ENCODE measurements at places on chromosomes 16 and 17.

- no peak for DNase-seq
Observed at GRCh38 chr16:48580925-48581500, 29.0 kb downstream of the N4BP1 start.

GRCh38 chr16:66103211-66103610 is 263.3 kb upstream of the CDH5 start:
- no peak for DNase-seq

DNA sequence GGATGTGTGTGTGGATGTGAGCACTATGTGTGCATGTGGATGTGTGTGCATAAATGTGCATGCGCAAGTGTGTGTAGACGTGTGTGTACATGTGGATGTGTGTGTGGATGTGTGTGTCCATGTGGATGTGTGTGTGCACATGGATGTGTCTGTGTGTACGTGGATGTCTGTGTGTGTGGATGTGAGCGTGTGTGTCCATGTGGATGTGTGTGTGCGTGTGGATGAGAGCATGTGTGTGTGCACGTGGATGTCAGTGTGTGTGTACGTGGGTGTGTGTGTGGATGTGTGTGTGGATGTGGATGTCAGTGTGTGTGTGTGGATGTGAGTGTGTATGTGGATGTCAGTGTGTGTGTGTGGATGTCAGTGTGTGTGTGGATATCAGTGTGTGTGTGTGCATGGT is 63.6 kb upstream of the DOC2B start:
- DNase-seq: no peak

DNA sequence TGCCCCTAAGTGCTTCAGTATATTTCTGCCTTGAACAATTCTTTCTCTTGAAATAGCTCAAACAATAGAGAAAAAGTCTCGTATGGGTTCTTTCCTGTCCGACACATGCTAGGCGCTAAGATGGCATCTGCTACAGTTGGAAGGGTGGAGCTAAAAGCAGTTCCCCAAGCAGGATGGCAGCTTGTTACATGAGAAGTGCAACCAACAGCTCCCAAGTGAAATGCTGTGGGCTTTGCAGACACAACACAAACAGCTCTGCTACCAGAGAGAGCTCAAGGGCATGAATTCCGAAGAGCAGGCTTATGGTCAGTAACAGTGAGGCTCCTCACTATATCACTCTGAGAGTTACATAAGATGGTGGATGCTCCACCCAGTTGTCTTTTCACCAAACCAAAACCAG is 83.8 kb downstream of the VPS53 start:
- no peak for DNase-seq

DNA sequence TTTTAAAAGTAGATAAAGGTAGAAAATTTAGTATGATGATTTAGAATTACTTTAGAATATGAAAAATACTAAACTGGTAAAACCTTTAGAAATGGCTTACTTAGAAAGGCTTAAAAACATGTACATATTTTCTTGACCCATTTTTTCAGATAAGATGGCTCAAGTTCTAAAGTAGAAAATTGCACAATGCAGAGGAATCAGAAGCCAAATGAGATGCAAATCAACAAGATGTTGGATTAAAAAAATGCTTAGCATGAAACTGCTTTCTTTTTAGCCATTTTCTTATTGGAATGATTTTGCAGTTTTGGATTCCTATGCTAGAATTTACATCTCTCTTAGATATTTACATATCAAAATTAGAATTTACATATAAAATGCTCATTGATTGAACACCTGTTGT is 1.5 kb upstream of the KRTAP3-1 start:
- DNase-seq: peak; percentile 38

DNA sequence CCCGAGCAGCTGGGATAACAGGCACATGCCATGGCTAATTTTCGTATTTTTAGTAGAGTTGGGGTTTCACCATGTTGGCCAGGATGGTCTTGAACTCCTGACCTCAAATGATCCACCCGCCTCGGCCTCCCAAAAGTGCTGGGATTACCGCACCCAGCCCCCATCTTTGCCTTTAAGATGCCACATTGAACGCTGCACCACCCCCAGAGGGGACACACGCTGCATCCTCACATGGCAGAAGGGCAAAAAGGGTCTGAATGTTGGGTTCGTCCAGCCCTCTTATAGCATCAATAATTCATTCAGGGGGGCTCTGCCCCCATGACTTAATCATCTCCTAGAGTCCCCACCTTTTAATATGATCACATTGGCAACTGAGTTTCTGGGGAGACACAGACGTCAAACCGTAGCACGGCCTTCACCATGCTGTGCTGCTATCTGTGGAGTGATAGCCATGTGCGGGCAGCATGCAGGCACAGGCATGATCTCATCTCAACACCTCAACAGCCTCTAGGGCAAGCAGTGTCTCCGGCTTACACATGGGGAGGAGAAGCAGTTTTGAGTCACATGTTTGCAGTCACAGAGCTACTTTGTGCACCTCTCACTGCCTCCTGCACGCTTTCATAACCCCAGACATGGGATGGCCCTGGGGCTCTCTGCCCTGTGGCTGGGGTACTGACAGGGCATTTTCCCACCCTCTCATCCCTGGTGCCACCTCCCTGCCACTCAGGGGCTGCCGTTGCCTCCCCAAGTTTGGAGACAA is 30.0 kb downstream of the IL21R start:
- no peak for DNase-seq

DNA sequence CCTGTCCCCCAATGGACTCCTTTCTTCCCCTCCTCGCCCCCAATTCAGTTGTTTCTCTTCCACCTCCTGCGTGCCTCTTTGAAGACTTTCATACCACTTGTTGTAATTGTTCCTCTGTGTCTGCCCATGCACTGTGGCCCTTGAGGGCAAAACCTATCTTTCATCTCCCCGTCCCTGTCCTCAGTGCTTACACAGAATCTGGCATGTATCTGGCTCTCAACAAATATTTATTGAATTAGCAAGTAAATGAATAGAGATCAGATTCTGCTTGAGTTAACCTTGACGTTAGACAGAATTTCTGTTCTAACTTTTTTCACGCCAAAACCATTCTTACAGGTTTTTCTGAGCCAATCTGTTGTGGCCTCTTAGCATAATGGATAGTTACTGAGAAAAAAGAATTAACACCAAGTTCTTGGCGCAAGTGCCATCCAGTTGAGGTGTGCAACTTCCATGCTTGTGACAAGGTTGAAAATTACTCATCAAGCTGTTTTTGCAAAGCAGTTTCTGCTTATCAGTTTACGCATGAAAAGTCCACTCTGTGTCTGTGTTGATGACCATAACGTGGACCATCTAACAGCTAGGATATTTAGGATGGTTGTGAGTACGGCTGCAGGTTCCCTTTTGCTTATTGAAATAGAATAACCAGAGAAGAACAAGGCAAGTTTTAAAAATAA is 215.1 kb downstream of the PRKCA start:
- DNase-seq: no peak

GRCh38 chr16:66471716-66472393 is 44.8 kb downstream of the BEAN1 start:
- DNase-seq: no peak

- DNase-seq: no peak
Observed at GRCh38 chr17:70796757-70797156, 627.4 kb downstream of the KCNJ2 start.

DNA sequence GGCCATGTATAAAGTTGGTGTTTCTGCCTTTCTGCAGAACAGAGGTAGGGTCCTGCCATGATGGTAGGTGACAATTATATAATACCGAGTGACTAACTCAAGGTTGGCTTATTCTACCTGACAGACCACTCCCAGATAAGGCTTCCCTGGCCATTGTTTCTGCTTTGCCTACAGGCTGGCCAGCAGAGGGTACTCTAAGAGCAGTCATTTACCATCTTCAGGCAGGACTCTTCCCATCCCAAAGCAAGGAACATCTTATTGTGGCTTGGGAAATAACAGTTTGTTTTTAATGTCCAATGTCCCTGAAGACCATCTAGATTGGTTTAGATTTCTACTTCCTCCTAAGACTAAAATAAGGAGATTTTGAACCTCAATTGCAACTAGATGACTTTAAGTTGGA is 74.1 kb downstream of the SNX11 start:
- DNase-seq: no peak

- DNase-seq: no peak
Observed at GRCh38 chr17:74646231-74646630, 22.7 kb upstream of the CD300E start.

DNA sequence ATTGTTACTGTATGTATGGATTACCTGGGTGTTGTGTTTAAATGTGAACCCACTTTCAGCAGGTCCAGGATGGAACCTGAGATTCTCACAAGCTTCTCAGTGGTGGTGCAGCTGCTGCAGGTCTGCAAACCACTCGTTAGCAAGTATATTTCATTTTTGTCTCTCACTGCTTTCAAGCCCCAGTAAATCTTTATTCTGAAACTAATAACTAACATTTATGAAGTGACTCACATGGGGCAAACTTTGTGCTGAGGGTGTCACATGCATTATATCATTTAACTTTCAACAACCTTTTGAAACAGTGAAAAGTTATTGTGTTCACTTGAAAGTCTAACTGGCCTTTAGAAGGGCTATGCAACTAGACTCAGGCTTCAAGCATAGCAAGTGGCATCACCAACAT is 98.9 kb upstream of the DYNLRB2 start:
- DNase-seq: no peak

DNA sequence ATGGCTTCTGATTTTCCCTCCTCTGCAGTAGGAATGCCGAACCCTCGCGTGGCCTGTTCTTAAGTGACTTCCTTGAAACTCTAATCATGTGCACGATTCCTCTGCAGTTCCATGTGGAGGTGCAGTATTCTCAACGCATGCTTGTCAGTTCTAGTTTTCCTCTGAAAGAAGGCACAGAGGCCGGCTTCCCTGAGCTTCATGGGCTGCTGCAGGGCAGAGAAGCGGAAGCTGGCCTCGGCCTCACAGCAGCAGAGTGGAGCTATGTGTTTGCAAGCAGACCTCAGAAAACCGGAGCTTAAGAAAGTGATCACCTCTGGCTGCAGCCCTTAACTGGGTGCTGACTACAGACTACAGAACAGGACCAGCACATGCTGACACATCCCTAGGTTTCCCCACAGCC is 500.7 kb downstream of the GRIN2A start:
- no peak for DNase-seq

DNA sequence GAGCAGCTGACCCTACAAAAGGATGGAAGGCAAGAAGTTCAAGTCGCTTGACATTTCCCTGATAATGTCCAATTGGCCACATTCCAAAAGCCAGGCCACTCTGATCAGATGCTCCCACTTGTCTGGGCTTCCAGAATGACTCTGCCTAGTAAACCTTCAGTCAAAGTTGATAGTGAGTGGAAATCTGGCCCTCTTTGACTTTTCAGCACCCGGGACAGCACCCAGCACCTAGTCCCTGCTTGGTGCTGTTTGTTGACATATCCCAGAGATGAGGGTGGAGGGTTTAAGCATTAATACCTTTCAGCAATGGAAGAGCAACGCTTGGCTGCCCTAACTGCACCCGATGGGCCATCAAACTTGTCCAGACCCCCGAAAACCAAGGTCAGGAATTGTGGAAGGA is 131.3 kb downstream of the AIPL1 start:
- DNase-seq: no peak

DNA sequence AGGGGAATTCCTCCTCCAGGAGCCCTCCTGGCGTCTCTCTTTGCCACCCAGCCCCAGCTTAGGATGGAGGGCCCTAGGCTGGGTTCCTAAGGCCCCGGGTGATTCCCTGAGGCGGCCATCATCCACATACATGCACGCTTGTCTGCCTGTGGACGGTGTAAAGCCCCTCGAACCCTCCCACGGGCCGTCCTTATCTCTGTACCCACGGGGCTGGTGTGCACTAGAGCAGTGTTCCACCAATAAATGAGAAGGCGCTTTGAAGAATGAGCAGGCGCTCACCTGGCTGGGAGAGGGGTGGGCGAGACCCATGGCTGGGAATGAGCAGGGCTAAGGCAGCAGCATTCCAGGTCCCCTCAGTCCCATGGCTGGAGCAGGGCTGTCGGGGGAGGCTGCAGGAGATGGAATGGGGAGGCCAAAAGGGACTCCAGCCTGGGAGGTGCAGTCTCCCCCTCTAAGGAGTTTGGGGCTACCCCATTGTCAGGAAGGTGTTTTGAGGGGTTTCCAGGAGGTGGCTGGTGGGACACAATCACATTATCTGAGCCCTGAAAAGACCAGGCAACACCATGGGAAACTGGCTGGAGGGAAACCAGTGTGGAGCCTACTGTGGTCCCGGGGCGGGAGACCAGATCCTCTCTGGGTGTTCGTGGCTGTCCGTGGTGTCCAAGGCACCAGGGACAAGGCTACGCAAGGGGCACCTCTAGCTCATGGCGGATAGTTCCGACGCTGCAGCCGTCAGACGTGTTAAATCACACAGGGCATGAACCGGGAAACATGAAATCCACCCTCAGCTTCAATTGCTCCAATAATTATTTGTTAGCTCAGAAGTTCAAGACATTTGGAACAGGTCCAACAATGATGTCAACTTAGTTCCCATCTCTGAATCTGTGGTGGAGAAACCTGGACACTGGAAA is 87.5 kb upstream of the DNAH17 start:
- no peak for DNase-seq

- DNase-seq: no peak
Observed at GRCh38 chr17:49501496-49501895, 6.4 kb downstream of the NGFR start.

- DNase-seq: no peak
Observed at GRCh38 chr17:57895382-57896060, 45.7 kb upstream of the MRPS23 start.

DNA sequence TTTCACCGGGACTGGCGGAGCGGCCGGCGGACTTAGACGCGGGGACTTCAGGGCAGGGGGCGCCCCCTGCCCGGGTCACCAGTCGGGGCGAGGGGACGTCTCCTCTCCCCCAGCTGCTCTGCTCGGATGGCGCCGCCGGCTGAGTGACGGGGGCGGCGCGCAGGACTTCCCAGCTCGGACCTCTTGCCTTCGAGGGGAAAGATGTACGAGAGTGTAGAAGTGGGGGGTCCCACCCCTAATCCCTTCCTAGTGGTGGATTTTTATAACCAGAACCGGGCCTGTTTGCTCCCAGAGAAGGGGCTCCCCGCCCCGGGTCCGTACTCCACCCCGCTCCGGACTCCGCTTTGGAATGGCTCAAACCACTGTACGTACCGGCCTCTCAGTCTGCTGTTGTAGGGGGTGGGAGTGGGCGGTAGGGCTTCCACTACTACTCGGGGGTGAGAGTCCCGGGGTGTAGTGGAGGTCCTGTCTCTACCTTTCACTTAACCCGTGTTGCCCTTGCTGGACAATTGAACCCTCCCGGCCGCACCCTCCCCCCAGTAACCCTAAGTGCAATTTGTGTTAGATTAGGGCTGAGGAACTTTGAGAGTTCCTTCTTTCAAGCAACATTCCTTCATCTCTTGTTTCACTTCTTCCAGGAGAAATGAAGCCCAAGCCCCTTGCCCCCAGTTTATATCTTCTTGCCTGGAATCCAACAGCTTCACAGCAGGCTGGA is 21.9 kb downstream of the GJD3 start:
- DNase-seq: no peak

GRCh38 chr16:86117756-86118155 is 218.8 kb downstream of the IRF8 start:
- DNase-seq: no peak

- DNase-seq: no peak
Observed at GRCh38 chr17:54932711-54933110, 32.1 kb downstream of the TOM1L1 start.

- no peak for DNase-seq
Observed at GRCh38 chr17:41026715-41027471, at the start of gene KRTAP1-5. Gene KRTAP1-5 (minus strand): TSS chr17:41027208. CDS start chr17:41027155, 53 bp downstream.
